ENCODE measurements at places on chromosomes 2 and 18.
A peak's percentile ranks its signal among the peaks of the same experiment; 100 is the strongest.

DNA sequence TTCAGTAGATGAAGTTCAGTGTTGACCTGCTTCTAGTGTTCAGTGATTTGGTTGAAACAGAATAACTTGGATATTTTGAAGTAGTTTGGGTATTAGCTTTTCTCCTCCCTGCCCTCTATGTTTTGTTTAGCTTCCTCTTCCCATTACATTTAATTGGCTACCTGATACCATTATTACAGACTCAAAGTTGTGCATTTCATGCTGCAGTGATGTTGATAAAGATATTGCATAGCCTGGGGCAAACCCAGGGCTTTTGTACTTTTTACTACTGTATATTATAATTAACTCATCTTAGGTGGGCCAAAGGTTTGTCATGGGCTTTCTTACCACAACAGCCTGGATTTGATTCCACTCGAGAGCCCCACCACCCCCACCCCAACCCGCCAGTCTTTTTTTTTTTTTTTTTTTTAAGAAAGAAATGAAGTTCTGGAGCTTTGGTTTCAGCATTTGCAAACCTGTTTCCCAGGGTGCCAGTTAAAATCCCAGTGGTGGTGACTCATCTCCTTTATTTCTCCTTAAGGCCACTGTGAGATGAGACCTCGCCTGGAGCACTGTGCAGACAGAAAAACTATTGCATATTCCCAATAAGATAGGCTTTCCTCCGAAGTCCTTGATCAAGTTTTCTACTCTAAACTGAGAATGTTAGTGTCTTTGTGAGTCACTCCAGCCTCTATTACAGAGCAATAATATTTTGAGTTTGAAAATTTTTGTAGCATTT, 393.7 kb upstream of the FANCL start:
- DNase-seq: no peak

GRCh38 chr18:70709720-70710119, 420.9 kb downstream of the SOCS6 start:
- DNase-seq: no peak

- no peak for DNase-seq
Observed at GRCh38 chr2:86632672-86633071, 9.0 kb upstream of the RNF103 start.

GRCh38 chr2:96074156-96074555, 39.4 kb upstream of the GPAT2 start:
- DNase-seq: no peak

GRCh38 chr2:224222291-224222690, 179.6 kb downstream of the FAM124B start:
- no peak for DNase-seq

DNA sequence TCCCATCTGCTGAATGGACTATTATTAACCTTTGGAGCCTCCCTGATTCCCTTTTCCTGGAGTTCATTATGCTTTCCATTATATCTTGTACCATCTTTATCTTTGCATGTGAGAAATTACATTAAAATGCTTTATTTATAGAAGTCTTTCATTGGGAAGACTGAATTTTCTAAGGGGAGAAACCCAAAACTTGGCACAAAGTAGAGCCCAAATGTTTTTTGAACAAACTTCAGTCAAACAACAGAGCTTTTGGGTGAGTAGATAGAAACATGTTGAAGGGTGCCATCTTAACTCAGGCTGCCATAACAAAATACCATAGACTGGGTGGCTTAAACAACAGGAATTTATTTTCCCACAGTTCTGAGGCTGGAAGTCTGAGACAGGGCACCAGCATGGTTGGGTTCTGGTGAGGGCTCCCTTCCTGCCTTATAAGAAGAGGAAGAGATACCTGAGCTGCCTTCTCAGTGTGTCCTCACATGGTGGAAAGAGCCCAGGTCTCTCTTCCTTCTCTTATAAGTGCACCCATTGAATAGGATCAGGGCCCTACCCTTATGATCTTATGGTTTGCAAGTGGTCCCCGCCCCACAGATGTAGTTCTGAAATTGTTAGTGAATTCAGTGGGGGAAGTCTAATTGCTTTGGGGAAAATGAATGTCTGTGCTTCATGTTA, 19.2 kb downstream of the RALB start:
- no peak for DNase-seq

DNA sequence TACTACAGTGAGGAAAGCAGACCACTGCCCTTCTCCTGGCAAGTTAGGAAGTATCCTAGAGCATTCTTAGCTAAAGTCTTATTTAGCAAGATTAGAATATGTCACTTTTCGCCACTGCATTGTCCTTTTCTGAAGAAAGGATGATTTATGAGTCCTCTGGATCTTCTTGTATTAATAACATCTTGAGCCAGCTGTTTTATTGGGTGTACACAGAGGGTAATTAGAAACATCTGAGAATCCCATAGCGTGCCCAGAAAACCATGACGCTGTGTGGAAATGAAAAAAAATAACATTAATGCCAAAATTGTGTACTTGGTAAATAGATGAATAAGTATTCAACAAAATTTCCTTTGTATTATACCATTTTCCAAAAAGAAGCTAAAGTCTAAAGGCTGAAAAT, 198.7 kb downstream of the LTBP1 start:
- no peak for DNase-seq

- DNase-seq: no peak
Observed at GRCh38 chr2:121185571-121186074, 99.4 kb downstream of the TFCP2L1 start.

GRCh38 chr2:86764661-86765309, 25.9 kb downstream of the CD8A start:
- no peak for DNase-seq

DNA sequence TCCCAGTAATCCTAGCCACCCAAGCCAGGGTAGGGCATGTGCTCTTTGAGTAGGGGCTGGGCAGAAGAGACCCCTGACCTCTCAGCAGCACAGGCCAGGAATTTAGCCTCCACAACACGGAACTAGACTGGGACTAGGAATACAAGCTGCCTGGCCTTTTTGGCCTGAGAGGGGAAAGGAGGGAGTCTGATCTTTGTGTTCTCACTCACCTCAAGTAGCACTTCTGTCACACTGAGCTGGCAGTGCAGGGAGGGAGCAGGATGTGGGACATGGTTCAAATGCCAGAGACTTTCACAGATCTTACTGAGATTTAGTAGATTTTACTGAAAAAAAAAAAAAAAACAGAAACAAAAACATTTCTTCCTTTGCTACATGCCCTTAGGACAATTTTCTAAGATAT, 395.2 kb downstream of the CMPK2 start:
- DNase-seq: no peak

- DNase-seq: peak; percentile 3
Observed at GRCh38 chr2:162007447-162008040, 66.5 kb downstream of the DPP4 start.

DNA sequence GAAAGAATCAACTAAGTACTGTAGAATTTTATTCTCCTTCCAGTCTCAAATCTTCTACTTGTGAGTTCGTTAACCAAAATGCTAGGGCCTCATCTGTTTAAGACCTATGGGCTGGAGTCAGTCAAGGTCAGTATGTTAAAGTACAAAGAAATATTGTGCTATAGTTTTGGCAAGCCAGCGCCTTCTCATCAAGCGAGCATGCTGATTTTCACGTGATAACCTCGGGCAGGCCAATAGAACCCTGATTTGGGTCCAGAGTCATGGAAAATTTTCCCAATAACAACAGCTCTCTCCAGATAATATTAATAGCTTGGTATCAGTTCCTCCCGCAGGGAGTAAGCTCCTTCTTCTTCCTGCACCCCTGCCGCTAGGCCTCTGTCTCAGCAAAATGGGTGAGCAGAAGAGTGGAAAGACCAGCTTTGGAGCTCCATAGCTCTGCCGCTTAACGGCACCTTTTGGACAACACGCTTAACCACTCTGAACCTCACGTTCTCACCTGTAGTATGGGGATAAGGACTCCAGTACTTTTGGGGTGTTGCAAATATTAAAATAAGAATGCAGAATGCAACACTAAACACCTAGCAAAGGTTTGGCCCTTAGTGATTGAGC, 11.7 kb downstream of the CABLES1 start:
- no peak for DNase-seq

- peak; percentile 8 for DNase-seq
Observed at GRCh38 chr2:1769703-1770422, 25.5 kb upstream of the PXDN start.

Data from stimulated activated naive CD4-positive, alpha-beta T cell (primary cell).